ENCODE measurements at places on chromosomes 16 and 17.
A peak's percentile ranks its signal among the peaks of the same experiment; 100 is the strongest.

DNA sequence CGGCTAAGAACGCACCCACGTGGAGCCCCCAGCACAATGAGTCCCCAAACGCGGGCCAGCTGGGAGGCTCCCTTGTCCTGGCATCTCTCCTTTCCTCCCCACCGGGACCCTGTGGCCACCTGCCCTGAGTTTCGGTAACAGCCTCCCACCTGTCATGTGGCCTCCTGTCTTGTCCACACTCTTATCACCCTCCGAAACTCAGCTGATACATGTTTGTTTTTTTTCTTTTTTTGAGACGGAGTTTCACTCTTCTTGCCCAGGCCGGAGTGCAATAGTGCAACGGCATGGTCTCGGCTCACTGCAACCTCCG lies 105.7 kb upstream of the CREBBP start:
- DNase-seq = no peak

- DNase-seq = no peak
These were observed 267.4 kb upstream of the PSMD7 start for GRCh38 chr16:74029115-74029792.

GRCh38 chr16:74990832-74991231 lies 5.9 kb upstream of the WDR59 start:
- DNase-seq = no peak

DNA sequence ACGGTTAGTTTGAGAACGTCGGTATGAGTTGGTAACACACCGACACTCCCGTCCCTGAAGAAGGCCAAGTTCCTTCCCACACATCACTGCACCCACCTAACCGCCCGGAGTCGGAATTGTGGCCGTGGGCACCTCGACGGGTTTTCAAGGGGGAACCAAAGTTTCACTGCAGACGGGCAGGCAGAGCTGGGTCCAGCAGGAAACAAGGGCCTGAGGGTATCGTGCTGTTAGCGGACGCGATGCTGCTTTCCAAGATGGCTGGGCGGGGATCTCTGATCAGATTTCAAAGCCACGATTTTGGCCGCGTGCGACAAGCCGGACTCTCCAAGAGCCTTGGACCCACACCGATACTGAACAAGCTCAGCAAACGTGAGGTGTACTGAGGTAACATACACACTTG lies 82.3 kb upstream of the DOC2B start:
- no peak for DNase-seq

DNA sequence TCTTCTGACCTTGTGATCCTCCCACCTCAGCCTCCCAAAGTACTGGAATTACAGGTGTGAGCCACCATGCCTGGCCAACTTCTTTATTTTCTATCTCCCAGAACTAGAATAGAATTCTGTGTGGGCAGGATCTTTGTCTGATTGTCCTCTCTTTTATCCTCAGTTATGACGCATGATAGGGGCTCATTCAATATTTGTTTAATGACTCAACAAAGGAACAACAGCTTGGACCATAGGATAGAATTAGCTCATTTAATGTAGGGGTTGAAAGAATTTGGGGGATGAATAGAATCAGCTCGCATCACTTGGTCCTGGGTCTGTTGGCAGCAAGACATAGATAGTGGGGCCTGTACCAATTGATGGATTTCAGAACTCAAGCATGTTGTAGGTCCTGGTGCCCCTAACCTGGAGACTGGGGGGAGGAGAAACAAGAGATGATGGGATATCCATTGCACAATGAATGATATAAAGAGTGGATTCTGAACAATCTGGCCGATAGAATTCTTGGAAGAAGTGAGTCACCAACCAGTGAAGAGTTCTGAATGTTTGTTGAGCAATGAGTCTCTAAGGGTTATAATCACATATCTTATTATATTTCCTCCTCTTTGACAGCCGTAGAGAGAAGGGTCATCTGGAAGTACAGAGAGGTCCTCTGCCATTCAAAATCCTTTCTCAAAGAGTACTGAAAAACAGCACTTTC lies 250.2 kb downstream of the HS3ST4 start:
- no peak for DNase-seq

DNA sequence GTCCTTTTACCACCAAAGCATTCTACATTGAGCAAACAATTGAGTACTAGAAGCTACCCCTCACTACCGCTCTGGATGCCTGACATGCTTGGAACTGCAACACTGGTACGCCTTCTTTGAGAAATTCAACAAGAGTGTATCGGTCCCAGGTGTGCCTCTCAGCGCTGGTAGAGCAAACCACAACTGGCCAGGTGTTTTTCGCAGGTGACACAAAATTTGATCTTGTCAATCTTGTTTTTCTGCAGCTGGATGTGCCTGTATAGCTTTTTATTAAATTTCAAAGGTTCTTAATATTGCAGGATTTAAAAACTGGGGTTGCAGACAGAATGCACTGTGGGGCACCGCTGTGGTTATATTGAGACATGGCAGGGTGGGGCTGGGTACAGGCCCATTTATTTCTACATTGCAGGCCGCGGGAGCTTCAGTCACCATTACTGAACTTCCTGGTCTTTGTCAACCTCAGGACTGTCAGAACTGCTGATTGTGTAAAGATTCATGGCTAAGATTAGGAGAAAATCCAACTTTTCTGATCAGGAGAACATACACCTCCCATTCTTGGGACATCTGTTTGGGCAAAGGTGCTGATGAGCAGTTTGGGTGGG lies 4.5 kb upstream of the SNX20 start:
- DNase-seq = no peak

DNA sequence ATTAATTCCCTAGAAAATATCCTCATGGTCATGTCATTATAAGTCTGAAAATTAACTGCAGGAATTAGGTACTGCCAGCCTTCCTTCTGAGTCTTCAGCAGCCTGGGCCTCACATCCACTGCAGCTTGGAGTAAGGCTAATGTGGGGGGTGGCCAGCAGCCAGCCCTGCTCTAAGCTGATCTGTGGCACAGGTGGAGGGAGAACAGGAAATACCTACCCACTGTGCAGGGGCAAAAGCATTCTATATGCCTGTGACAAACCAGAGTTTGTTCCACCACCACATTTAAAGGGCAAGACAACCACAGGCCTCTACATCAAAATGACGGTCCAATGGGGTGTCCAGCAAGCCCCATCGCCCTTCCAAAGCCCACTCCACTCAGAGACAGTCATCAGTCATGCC lies 9.4 kb downstream of the NPRL3 start:
- no peak for DNase-seq

DNA sequence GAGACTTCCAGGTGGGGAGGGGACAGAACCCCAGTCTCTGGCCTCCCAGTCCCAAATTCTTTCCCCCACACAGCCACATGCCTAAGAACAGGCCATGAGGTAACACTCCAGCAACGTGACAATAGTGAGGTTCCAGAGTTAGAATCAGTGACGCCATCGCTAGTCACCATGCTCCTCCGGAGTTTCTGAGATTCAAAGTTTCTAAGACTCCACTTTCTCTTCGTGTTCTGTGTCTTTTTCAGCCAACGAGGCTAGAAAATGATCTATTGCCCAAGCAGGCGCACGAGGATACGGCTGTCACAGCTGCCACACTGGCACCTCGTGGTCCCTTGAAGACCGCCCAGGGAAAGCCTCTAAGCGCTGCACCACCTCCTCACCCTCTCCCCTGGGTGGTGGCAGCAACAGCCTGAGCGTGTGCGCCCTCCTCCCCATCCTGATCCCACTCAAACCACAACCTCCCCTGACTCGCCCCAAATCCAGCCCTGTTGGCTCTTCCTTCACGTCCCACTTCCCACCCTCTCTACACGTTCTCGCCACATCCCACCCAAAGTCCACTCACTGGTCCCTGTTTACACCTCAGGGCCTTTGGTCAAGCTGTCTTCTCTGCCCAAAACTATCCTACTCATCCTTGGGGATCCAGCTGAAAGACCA lies 1.0 kb downstream of the MCRIP1 start:
- DNase-seq = peak; percentile 67

GRCh38 chr16:24645739-24646645 lies 83.5 kb upstream of the TNRC6A start:
- DNase-seq = no peak

GRCh38 chr17:66661411-66662256 lies 173.3 kb upstream of the CACNG5 start:
- DNase-seq = no peak

GRCh38 chr17:18928628-18929125 lies 23.3 kb upstream of the SLC5A10 start:
- DNase-seq = no peak

DNA sequence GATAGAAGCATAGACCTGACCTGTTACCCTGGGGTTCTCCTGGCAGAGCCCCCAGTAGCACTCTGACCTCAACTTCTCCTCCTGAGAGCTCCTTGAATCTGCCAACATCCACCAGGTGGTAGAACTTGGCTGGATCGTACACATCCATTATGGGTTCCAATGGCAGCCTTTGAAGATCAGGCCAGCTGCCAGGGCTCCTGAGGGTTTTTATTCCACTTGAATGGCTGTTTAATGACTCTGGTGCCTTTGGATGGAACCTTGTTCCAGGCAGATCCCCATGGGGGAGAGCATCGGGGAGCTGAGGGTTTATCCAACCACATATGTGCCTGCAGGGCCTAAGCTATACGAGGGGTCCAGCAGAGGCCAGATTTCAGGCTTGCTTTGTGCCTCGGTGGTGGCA lies 47.1 kb upstream of the CLEC19A start:
- no peak for DNase-seq

DNA sequence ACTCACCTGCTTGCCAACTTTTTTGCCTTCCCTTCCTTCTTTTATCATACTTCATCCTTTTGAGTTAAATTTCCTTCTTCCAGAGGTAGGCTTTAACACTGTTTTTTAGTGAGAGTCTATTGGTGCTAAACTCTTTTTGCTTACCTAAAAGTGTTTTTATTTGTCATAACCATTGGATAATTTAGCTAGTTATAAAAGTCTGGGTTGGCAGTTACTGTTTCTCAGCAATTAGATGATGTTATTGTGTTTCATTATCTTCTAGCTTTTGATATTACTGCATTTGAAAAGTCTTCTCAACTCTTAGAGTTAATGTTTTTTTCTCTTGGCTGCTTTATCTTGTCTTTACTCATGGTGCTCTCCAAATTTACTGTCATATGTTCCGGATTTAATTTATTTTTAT lies 22.6 kb downstream of the ZNRF1 start:
- no peak for DNase-seq

GRCh38 chr16:1072526-1073261 lies at the start of gene SSTR5:
Gene SSTR5, plus strand, starts transcription at chr16:1072747. Its CDS starts 6,122 bp downstream, at chr16:1078869.
- DNase-seq = no peak

GRCh38 chr17:40958086-40958953 lies 8.4 kb downstream of the KRT39 start:
- DNase-seq = no peak

DNA sequence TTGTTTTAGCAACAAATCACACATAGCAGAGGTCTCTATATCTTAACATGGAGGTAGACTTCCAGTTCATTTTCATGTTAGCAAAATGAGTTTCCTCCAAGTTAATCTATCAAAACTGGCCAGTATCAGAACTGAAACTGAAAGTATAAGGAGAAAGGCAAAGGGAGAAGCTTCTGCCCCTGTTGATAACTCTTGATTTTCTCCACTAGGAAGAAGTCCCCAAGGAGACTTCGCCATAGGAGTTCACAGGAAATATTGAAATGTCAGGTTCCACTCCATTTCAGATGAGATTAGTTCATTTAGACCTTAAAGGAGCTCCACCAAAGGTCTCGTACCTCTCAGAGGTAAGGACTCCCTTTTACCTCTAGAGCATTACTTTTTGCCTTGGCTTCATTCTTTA lies 1.2 kb upstream of the OGFOD3 start:
- no peak for DNase-seq

- no peak for DNase-seq
These were observed 16.7 kb downstream of the TSC2 start for GRCh38 chr16:2064368-2064945.

DNA sequence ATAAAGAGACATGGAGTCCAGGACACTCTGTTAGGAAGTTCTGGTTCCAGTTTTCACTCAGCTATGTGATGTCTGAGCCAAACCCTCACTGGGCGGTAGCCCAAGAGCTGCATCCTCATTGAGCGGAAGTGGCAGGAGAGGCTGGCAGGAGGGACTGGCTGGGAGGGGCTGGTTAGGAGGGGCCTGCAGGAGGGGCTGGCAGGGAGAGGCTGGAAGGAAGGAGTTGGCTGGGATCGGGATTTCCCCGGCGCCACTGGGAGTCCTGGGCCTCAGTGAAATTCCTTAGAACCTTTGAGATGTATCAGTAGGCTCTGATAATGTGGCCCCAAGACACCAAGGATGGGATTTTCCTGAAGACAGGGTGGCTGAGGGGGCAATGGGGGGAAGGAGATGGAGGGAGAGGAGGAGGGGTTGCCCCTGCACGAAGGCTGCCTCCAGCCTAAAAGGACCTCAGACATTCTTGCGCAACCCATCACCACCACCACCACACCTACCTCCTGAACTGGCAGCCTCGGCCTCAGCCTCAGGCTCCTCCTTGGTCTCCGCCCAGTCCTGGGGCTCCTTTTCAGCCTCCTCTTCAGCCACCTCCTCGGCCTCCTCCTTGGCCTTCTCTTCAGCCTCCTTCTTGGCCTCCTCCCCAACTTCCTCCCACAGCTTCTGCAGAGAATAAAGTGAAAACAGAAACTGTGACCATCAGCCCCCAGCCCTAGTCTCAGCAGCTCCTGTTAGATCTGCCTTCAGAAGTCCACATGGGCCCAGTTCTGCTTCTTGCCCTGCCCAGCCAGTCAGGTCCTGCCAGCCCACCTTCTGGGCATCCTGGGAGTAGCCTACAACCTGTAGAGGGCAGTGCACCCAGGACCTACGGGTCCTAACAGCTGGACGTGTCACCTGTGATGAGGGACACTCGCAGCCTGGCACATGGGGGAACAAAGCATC lies 31.7 kb downstream of the CNGB1 start:
- no peak for DNase-seq

DNA sequence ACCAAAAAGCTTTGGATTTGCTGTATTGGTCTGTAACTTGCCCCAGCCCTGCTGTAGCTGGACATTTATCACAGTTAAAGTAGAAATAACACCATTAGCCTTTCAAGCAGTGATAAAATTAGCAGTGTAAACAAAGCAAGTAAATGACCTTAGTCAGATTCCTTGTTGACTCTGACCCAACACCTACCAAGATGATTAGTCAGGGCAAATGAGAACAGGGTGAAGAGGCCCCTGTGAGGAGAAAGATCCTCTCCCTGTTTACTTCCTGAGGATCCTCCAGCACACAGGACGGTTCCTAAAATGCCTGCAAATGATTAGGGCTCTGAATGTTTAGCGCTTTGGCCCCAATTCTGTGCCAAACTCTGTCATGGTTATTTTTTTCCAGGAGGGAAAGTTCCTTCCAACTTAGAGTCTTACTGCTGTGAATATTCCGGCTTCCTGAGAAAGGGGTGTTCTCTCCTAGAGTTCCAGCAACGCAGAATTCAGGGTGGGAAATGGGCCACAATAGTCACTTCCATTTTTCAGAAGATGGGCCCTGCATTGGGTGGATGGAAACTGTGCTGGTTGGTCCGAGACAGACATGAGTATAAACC lies 259.0 kb upstream of the MYOCD start:
- DNase-seq = no peak

- DNase-seq = no peak
These were observed 32.1 kb upstream of the KRT17 start for GRCh38 chr17:41656249-41657023.

DNA sequence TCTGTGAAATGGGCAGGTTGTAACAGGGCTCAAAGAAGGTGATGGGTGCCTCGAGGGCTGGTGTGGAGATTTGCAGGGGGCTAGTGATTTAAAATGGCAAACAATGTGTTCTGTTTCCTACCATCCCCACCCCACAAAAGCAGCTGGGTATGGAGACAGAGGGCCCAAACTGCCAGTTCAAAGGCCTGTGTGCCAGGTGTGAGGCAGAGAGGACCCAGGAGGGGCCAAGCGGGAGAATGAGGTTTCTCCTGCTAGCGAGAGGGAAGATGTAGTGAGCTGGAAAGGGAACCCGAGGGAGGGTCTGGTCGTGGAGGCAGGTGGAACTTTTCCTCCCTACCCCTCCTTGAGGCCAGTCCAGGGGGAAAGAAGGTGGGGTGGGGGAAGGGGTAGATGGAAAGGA lies 39.4 kb downstream of the LAT start:
- no peak for DNase-seq

GRCh38 chr17:60717814-60718213 lies 40.2 kb downstream of the BCAS3 start:
- no peak for DNase-seq
